Stimulated activated CD8-positive, alpha-beta memory T cell treated with anti-CD3 and anti-CD28 coated beads, Interleukin-7, amount 100 ng/mL, for 24 hours (primary cell): ENCODE measurements at places on chromosomes 5 and 9.

DNA sequence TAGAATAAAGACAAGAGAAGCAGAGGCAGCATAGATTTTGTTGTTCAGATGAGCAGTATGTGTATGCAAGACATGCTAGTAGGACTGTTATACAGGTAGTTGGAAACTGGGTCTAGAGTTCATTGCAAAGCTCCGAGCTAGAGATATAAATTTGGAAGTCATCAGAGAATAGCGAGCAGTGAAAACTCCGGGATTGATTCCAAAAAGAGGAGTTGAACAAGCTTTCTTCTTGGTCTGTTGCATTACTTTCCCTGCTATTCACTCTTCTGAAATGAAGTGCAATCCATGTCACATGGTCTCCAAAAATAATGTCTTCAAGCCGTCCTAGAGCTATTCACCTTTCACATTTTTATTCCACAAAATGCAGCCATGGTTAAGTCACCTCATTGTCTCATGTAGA, 67.9 kb upstream of the ZNF462 start:
- DNase-seq: no peak

DNA sequence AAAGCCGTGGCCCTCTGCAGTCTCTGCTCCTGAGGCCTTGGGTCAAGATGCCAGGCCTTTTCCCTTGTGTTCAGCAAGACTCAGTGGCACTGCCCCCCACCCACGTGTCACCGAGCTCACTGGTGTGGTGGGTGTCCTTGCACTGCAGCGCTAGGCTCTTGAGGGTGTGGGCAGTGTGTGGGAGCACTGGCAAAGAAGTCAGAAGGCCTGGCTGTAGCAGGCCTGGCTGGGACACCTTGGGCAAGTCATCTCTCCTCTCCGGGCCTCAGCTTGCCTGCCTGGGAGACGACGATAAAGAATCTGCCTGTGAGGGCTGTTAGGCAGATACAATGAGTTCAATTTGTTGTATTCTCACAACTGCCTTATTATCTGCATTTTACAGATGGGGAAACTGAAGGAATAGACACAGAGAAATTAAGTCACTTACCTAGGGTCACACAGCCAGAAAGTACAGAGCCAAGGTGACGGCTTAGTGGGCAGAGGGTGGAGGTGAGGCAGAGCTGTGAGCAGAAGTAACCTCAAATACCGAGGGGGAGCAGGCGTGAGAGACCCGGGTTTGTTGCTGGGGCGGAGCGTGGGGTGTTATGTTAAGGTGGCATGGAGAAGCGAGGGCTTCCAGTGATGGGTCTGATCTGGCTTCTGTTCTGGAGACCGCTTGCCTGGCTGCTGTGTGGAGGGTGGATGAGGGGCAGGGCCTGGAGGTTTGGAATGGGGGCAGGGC, 1.4 kb downstream of the TSPAN17 start:
- DNase-seq: no peak

GRCh38 chr5:107129051-107129450, 541.7 kb downstream of the EFNA5 start:
- no peak for DNase-seq

- DNase-seq: no peak
Measured at GRCh38 chr5:36772276-36773140, 104.1 kb upstream of the NIPBL start.

DNA sequence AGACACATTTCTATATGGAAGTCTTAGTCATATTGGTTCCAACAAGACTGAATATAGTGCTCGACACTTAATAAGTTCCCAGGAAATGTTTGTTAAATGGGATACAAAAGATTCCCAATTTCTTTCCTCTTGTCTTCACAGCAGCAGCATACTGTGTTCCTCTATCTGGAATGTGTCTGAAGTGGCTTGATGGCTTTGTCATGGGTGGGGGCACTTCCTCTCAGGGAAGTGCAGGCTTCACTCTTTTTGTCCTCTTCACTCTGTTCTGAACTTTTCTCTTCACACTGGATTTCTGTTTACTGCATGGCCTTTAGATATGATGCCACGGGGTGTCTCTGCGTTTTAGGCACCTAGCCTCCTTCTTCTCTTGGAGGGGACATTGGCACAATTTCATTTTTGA, 127.7 kb upstream of the C9orf72 start:
- no peak for DNase-seq

- no peak for DNase-seq
Measured at GRCh38 chr5:126448720-126449119, 25.5 kb downstream of the GRAMD2B start.

DNA sequence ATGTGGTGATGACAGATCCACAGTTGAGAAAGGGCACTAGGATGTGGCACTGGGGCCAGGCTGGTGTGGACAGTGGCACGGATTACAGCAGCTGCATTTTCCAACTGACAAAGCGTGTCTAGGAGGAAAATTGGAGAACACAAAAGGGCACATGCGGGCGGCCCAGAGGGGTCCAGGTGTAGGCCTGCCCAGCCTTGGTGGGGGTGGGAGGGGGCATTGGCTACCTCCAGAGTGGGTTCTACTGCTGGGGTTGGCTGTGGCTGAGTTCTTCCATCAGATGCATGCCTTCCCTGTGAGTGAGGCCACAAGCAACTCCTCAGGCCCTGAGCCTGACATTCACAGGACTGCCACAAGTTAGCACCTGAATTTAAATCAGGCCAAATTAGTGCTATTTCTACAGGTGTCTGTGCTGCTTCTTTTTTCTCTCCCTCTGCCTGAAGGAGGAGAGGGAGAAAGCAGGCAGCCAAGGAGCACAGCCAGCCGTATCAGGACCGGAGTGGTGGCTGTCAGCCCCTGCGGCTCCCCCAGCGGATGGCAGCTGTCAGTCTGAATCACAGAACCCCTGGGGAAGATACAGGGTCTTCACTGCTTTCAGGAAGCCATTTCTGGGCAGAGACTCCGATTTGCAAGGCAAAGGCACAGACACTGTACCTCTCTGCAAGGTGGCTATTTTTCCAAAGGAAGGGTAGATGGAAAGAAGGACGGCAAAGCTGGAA, 464.2 kb downstream of the SPOCK1 start:
- no peak for DNase-seq

DNA sequence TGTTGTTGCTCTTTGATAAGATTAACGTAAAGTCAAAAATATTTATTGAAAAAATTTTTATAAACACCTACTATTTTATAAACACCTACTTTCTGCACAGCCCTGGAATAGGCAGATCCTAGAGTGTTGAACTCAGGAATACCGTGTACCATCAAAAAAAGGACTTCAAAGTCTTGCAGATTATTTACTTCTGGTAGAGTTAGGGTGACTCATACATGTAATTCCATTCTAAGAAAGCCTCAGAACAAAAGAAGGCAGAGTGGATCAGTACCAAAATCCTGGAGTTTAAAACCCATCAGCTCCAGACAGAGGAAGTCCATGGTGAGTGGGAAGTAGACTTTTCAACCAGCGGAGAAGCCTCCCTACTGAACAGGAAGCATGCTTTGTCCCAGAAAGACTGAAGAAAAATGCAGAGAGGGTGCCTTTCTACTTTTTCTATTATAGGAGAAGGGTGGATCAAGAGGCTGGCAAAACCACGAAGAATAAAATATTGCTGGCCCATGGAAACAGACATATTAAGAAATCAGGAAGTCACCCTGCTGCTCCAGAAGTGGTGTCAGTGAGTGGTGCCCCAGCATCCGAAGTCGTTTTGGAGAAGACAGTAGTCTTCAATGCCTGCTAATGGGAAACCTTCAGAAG, 45.1 kb upstream of the DAB2 start:
- DNase-seq: no peak

DNA sequence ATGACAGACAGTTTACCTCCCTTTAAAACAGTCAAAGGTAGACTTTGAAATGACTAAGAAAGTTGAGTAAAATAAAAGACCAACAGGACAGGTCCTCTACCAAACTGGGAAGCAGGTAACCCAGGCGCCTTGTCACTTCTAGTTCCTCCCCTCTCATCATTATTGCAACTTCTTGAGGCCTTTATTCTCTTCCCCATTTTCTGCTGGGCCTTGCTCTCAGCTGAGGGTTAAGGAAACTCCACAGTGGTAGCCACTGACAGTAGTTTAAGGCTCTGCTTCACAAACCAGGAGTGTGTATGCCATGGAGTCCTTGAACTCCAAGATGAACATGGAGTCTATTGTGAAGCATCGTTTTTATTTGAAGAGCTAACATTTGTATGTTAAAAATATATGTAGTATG, 36.9 kb upstream of the TCERG1 start:
- no peak for DNase-seq

DNA sequence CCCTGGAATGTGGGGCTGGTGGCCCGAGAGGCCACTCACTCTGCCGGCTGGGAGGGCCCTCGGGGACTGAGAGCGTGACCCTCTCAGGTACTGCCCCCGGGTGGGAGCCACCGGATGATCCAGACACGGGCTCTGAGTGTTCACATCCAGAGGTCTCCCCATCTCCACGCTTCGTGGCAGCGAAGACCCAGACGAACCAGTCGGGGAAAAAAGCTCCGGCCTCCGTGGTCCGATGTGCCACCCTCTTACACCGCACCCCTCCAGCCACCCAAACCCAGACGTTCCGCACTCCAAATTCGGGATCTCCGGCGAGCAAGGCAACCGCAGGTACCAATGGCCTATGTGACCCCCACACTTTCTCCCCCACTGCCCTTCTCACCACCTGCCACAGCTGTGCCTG, 49.5 kb downstream of the AMBP start:
- DNase-seq: no peak

DNA sequence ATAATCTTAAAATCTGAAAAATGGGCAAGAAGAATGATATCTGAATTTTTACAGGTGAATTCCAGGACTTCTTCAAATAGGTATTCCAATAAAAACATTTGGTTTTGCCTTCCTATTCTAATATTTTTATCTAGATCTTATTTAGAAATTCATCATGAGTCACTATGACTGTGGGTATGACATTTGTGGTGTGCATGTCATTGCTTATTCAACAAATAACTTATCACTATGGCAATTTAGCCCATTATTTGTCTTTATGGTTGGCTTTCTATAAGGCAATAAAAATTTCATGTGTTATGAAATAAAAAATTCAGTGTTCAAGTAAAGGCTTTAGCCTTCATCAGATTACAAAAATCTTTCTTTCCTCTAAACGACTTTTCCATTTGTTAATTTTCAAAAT, 1139.6 kb upstream of the NUDT12 start:
- DNase-seq: no peak

DNA sequence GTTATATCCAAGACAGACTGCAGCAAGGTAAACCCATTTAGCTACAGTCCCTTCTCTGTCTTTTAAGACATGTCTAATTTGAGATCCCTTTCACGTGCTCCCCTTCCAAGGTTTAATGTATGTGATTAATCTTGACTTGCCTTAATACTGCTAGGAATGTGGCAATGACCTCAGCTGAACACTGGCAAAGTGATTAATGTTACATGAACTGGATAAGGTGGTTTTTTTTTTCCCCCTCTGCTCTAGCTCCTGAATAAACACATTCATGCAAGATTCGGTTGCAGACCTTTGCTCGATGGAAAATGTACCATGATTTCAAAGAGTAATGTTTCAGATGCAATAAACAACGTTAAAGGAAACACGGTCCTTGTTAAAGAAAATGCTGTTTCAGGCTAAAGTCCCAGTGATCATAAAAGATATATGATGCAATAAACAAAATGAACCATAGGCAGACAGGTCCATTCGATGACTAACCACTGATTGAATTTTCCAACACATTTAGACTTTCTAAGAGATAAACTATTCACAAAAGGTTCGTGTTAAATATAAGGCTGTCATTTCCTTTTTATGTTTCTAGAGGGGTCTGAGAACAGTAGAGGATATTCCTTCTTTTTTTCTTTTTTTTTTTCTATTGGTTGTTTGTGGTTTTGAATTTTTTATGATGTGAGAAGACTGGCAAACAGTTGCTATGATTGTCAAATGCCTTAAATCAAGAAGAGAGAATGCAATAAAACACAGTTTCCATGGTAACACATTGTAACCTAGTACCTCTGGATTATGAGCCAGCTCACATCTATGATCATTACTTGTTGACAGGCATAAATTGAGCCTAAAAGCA, 44.7 kb upstream of the ZNF608 start:
- DNase-seq: no peak

- no peak for DNase-seq
Measured at GRCh38 chr9:99582814-99583213, 238.9 kb upstream of the NR4A3 start.

DNA sequence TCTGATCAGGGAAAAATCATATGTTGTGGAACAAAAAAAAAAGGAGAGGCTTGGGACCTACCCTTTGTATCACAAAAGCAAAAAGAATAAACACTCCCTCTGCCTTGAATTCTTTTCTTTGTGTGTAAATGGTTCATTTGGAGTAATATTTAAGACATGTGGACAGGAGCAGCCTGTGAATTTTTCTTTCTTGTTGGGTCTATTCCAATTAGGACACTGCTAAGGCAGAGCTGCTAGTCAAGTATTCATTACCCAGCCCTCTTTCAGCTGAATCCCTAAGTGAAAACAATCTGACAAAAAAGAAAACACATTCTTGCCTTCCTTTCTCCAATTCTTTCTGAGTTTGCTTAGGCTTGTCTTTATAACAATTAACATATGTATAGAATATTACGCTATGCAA, 330.0 kb downstream of the EBF1 start:
- DNase-seq: no peak

DNA sequence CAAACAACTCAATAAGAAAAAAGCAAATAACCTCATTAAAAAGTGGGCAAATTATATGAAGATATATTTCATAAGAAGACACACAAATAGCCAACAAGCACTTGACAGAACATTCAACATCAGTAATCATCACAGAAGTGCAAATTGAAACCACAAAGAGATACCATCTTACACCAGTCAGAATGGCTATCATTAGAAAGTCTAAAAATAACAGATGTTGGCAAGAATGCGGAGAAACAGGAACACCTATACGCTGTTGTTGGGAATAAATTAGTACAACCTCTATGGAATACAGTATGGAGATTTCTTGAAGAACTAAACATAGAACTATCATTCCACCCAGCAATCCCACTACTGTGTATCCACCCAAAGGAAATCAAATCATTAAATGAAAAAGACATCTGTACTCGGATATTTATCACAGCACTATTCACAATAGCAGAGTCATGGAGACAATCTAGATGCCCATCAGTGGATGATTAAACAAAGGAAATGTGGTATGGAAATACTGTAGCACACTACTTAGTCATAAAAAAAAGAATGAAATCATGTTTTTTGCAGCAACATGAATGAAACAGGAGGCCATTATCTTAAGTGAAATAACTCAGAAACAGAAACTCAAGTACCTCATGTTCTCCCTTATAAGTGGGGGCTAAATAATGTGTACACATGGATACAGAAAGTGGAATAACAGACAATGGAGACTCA, 106.8 kb upstream of the FST start:
- DNase-seq: no peak

- DNase-seq: no peak
Measured at GRCh38 chr5:85096421-85096820, 711.7 kb upstream of the EDIL3 start.

DNA sequence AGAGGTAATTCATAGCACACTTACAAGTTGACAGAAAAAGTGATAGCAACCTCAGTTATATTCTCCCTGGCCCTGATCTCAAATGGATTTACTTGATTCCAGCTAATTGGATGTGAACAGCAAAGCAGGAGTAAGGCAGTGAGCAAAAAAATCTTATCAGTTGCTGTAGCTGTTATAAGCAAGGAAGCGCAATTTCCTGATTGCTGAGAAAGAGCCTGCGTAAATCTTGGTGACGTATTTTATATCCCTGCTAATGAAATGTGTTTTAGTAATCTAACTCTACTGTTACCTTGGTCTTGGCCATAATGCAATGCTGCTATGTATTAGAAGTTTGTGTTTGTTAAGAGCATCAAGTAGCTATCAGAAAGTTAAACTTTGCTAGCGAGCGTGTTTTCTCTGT, 661.2 kb upstream of the SEMA6A start:
- no peak for DNase-seq
